AG04449 (cell line): ENCODE measurements at places on chromosomes 1 and 21.
A peak's percentile ranks its signal among the peaks of the same experiment; 100 is the strongest.

DNA sequence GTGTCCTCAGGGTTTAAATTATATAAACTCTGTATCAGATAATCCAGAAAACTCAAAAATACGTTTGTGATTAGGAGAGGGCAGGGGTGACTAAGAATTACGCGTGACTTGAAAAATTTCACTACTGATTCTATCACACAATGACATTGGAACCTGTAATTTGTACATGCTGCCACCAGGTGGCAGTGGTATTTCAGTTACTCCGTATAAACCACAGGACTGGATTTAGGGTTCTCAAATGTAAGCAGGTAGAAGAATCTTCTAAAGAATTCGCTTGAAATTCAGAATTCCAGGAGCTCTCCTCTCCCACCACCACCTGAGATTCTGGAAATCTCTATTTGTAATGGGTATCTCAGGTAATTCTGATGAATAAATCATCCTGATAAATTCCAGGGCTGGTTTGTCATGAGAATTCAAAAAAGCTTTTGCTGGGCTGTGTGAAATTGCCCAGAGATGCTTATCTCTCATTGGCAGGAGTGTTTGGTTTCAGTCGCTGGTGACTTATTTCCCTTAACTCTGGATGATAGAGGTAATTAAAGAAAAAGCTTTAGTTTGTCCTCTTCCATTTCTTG lies 1.7 kb upstream of the KRTAP7-1 start:
- no peak for DNase-seq

- DNase-seq, result no peak
Observed at GRCh38 chr1:10186331-10187025, 23.9 kb upstream of the KIF1B start.

DNA sequence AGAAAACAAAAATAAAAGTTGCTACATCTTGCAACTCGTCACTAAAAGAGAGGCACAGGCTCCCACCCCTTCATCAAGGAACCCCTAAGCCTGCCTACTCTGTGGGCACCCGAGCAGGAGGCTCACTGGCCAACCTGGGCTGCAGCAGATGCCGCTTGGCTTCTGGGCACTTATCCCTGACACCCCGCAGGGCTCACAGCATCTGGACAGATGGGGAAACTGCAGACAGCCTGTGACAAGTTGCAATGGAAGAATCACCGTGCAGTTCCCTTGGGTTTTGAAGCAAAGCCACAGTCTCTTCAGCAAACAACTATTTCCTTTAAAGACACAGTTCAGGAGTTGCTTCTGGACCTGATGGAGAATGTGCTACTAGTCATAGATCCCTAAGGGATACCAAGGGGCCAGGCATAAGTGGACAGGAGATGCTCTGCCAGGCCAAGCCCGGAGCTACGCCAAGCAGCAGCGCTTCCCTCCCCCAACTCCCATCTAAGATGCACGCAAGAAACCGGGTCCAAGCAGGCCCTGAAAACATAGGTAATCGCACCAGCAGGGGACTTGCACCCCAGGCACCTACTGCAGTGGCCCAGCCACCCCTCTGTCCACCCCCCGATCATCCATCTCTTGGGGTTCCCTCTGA lies 170.6 kb downstream of the NPHP4 start:
- no peak for DNase-seq

DNA sequence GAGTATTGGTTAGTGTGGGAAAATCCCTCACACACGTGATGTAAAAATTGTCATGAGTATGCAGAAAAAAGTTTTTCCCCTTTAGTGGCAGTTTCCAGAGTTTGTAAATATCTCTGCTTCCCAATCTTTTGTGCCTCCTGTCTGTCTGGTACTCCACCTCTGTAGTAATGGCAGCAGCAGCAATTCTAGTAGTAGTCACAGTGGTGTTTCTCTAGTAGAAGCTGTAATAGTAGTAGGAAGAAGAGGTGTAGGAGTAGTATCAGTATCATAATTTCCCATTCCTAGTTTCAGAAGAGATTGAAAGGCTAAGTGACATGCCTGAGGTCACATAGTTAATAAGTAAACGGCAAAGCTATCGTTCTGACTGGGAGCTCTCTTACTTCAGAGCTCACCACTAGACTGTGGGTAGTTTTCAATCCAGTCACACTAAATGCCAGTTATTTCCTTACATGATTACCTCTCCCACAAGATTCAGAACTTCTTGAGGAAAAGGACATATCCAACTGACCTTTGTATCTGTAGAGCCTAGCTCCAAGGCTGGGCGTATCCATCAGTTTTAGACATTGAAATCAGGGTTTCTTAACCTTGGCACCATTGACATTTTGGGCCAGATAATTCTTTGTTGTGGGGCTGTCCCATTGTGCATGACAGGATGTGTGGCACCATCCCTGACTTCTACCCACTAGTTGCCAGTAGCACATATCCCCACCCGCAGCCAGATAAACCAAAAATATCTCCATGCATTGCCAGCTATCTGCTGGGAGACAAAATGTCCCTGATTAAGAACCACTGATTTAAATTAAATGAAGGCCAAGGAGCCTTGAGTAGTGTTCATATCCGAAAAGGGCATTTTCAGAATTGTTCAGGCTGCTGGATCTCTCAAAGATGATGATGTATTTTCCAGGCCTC lies 135.9 kb downstream of the FGGY start:
- no peak for DNase-seq

DNA sequence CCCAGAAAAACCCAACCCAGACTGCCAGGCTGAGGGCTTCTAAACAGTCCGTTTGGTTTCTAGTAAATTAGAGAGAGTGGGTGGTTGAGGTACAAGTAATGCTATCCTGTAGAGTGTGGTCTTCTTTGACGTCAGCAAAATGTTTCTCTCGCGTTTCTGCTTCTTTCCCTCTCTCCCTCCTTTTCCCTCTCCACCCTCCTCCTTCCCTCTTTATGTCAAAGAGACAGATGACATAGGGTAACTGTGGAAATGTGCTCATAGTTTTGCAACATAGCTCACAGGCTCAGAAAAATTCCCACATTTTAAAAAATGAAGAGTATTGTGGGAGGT lies 158.3 kb downstream of the TOMM20 start:
- peak; percentile 93 for DNase-seq

- DNase-seq, result no peak
Observed at GRCh38 chr1:184419350-184420161, 32.7 kb downstream of the C1orf21 start.
